ENCODE measurements at places on chromosomes 12 and 14.
A peak's percentile ranks its signal among the peaks of the same experiment; 100 is the strongest.

DNA sequence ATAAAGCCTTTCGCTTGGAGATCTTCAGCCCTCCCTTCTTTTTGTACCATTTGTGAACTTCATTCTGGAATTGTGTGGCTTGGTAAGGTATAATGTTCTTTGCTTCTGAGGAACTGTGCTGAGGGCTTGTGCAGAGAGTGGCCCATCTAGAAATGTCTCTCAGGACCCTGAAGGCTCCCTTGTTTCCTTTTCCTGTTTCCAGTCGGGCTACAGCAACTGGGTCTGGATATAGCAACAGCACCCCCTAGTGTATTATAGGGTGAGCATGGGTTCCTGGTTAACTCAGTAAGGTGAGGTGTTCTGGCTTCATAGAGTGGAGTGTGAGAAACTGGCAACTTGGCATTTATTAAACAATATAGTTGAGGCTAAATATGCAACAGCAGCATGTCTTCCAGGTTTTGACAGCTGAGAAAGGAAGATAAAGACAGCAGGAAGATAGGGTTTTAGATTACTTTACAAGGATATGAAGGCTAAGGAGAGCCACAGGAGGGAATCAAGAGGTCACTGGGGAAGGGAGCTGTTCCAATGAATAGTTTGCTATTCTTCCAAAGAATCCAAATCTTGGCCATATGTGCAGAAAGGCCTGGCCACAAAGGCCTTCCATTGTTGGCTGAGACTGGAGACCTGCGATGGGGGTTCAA lies 49.1 kb upstream of the RNU6-8 start:
- DNase-seq = peak; percentile 1

DNA sequence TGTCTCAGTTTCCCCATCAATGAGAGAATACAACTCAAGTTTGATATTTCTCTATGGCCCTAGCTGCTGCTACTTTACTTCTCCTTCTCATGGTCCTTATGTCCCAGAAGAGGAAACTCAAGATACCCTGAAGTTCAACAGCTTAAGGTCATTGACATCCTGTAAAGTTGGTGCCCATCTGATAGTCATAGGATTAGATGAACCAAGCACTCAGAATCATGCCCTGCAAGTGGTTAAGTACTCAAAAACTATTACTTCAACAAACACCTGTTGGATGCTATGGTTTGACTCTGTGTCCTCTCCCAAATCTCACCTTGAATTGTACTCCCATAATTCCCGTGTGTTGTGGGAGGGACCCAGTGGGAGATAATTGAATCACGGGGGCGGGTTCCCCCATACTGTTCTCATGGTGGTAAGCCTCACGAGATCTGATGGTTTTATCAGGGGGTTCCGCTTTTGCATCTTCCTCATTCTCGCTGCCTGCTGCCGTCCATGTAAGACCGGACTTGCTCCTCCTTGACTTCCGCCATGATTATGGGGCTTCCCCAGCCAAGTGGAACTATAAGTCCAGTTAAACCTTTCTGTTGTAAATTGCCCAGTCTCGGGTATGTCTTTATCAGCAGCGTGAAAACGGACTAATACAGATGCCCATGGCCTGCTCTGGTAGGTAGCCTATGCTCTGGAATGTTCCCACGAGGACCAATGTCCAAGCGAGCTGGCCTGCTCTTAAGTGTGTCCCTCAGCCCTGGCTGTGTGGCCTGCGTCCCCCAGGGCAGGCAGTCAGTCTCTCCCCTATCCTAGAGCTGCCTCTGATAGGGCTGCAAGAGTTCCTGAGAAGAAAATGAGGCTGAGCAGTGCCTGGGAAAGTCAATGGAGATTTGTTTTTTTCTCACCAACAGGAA lies 18.1 kb downstream of the CAMKK2 start:
- no peak for DNase-seq

DNA sequence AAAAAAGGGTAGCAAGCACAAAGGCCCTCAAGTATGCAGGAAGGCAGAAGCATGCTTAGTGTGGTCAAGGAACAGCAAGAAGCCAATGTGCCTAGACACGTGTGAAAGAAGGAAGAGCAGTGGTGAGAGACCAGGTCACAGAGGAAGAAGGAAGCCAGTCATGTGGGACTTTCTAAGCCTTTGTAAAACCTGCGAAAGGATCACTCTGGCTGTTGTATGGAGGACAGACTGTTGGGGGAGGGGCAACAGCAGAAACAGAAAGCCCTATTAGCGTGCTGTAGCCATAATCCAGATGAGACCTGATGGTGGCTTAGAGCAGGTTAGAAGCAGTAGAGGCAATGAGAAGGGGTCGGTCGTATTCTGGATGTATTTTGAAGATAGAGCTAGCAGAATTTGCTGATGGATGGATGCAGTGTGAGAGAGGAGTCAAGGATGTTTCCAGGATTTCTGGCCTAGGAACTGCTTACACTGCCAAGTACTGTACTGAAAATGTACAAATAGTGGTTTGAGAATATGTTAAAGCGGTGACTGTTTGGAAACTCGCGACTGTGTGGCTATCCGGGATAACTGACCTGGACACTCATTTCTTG lies 5.7 kb upstream of the MLF2 start:
- no peak for DNase-seq

- DNase-seq = no peak
These were observed 4.7 kb downstream of the NXPH4 start for GRCh38 chr12:57221169-57221917.

GRCh38 chr12:2475984-2476383 lies 318.8 kb upstream of the FKBP4 start:
- no peak for DNase-seq

- no peak for DNase-seq
These were observed 222.5 kb upstream of the DDHD1 start for GRCh38 chr14:53375599-53375998.

DNA sequence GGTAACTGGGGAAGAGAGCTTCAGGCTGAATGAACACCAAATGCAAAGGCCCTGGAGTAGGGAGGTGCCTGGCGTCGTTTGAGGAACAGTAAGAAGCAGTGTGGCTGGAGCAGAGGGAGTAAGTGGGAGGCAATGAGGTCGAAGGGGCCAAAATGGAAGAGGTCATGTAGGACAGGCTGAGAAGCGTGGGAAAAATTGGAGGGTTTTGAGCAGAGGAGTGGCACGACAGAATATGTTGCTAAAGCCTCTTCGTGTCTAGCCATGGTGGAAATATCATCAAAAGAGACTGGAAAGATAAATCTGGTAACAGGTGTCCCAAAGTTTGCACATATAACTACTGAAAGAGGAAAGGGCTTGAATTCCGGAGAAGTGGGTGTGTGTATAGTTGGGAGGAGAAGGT lies 1.9 kb downstream of the TRIM9 start:
- DNase-seq = no peak

DNA sequence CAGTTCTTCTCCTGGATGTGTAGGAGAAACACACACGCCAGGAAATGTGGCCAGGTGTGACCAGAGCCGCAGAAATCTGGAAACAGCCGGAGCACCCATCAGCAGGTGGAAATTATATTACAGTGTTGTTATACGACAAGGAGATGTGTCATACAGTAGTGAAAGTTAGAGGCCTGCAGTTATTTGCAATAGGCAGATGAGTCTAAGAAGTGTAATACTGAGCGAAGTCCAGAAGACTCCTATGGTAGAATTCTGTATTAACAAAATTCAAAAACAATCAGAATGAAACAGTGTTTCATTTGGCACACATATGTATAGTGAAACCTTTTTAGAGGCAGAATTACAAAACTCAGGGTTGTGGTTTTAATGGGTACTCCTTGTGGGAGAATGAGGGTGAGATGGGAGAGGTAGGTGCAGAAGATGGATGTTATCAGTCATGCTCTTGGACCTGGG lies 39.3 kb upstream of the AMN start:
- no peak for DNase-seq

DNA sequence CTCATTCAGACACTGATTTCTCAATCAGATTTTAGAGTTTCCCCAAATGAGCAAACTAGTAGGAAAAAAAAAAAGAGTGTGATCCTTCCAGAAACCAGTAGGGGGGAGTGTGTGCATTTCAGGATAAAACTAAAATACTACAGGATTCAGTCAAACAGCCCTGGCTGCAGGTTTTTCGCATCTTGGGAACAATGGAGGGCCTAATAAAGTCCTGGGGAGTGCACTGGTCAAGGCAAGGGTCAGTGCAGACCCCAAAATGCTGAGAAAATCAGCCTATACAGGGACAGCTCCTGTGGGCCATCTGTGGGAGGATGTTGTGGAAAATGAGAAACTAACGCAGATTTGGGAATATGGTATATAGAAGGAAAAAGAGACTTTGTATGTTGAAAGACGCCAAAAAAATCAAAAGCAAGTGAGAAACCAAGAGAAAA lies 22.2 kb upstream of the ABCD4 start:
- no peak for DNase-seq

DNA sequence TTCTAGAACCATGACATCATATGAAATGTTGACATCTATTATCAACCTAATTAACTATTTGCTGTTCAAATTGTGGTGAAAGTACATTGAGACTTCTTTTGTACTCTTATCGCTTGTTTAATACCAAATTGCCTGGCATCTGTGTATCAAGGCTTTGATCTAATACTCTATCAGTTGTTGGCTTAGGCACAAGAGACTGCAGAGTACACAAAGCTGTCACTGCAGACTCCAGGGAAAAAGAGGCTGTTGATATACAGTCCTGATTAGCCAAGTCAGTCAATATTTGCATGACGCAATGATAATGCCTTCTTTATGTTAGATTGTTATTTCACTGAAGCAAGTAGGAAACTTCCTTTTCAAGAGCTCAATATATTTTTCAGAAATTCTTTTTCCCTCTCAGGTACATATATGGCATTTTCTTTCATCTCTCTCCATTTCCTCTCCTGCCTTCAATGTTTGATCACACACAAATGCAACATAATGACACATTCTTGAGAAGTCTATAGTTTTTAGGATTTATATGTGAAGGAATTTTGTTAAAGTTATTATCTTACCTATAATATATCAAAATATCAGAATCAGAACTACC lies 32.3 kb upstream of the PTCSC3 start:
- DNase-seq = no peak

DNA sequence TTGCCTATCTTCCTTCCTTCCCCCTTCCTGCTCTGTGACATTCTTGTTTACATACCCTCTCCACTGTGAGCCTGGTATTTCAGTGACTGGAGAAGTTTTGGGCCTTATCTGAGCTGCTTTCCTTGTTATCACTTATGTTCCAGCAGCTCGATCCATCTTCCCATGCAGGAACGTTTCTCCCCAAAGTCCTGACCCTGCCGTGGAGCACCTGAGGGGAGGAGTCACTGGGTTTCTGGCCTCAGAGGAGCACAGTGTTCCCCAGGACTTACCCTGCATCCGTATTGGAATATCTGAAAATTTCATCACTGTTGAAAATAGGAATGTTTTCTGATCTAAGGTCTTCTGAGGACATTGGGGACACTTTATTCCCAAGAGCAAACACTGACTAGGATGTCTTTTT lies 141.8 kb downstream of the CACNA1C start:
- no peak for DNase-seq

- peak; percentile 63 for DNase-seq
These were observed at the start of gene GNG2 for GRCh38 chr14:51860164-51860824. GNG2 (plus strand) TSS chr14:51860612; CDS start chr14:51950679, 90,067 bp downstream.

GRCh38 chr12:95168746-95169145 lies 48.5 kb downstream of the FGD6 start:
- no peak for DNase-seq

DNA sequence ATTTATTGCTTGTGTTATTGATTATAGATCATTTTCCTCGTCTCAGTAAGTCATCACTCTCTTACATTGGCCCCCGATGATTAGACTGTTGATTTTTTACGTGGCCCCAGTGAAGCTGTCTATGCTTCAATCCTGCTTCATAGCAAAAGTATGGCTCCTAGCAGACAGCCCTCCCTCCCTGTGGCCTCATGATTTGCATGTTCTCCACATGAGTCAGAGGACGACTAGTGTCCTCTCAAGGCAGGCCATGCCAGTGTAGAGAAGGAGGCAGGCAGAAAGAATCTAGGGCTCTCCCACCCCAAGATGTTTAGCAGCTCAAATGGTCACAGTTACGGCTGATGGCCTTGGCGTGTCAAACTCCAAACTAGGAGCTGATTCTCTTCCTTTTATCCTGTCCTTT lies 59.6 kb downstream of the FIGNL2 start:
- DNase-seq = no peak

- no peak for DNase-seq
These were observed 420.8 kb downstream of the CCDC91 start for GRCh38 chr12:28611115-28611435.

DNA sequence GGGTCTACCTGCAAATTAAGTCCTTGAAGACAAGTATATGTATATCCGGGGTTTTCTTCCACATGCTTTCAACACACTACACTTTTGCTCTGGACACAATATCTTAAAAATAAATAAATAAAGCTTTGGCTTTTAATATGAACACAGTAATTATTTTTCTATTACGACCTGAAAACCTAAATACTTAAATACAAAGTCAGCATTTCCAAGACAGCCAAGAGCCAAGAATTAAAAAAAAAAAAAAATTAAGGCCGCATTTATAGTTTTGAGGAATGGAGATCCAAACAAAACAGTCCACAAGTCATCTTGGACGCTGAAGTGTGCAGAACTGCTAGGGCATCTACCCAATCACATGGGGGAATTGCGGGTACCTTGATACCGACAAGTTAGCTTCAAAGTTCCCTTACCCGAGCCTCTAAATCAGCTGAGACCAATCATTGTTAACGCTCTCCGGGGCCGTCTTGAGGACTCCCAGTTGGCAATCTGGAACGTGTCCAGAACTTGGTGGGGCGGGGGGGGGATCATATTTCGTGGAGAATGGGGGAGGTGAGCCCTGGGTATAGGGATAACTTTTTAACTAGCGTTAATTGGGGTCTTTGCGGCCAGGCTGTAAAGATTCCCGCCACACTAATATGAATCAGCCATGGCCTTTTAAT lies 731 bp upstream of the PCNX4 start:
- DNase-seq = no peak

- no peak for DNase-seq
These were observed 85.7 kb downstream of the ABCD2 start for GRCh38 chr12:39533951-39534350.

DNA sequence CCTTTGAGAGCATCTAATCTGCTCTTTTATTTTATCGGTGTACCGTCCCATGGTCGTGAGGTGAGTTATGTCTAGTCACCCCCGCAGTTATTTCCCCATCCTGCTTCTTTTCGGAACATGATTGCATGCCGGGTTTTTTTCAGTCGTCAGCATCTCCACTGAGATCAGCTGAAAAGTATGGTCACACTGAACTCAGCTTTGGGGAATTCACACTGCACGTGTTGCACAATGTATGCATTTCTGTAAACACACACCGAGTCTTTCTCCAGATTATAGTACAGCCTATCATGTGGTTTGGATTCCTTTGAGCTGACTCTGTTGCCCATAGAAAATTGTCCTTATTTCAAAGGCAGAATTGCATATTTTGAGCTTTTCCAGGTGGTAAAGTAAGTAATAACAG lies 24.6 kb downstream of the PLXNC1 start:
- no peak for DNase-seq

- DNase-seq = no peak
These were observed 10.2 kb upstream of the EMP1 start for GRCh38 chr12:13186302-13186701.

DNA sequence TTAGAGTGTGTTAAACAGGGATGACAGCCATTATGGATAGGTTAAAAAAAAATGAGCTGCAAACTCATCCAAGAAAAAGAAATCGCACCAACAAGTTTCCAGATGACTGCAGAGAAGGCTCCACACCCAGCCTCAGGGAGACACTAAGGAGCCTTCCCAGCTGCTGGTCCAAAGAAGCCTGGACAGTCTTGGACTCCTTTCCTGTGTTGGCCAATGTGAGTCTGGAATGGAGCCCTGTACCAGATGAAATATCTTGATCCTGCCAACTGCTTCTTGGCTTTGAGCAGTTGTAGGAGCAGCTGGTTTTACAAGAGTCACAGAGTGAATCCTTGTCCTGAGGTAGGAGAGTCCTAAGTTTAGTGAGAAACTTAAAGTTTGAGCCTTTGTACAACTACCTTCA lies 44.5 kb downstream of the SLC38A1 start:
- DNase-seq = no peak

Data from activated CD8-positive, alpha-beta memory T cell treated with anti-CD3 and anti-CD28 coated beads for 1 hour (primary cell).